Activated naive CD4-positive, alpha-beta T cell treated with anti-CD3 and anti-CD28 coated beads, Interleukin-2, amount 50 U/mL, for 16 hours (primary cell): ENCODE measurements at places on chromosomes 11 and 22.

DNA sequence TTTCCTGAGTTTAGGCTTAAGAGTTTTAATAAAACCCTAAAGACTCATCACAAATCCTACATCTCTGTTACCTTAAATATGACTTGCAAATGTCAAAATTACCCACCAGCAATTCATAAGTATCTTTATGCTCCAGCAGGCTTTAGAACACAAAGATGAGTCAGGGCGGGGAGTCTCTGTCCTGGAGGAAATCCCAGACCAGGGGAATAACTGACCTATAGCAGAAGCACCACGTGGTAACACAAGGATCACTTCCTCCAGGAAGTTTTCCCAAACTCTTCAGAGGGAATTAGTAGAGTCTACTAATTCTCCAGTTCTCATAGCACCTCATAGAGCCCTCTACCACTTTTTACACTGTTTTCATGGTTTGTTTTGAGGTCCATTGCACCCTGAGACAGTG, 217.0 kb downstream of the NAV2 start:
- no peak for DNase-seq

GRCh38 chr11:36724742-36725385, 126.8 kb upstream of the RAG2 start:
- DNase-seq, result no peak

DNA sequence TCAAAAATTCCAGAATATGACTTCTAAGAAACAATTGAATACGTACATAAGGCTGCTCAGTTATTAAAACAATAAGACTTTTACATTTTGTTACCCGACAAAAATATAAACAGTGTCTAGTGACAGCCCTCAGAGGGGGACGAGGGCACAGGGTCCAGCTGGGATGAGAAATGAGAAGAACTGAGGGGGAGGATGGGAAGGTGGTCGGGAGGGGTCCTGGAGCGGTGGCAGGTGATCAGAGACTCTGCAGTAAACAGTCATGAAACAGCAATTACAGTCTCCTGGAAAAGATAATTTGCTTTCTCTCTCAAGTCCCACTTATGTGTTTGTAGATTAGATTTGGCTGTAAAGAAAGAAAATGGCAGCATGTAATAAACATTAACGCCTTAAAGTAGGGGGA, 56.0 kb downstream of the PACSIN2 start:
- no peak for DNase-seq

GRCh38 chr11:74641905-74642304, 49.5 kb downstream of the POLD3 start:
- no peak for DNase-seq

DNA sequence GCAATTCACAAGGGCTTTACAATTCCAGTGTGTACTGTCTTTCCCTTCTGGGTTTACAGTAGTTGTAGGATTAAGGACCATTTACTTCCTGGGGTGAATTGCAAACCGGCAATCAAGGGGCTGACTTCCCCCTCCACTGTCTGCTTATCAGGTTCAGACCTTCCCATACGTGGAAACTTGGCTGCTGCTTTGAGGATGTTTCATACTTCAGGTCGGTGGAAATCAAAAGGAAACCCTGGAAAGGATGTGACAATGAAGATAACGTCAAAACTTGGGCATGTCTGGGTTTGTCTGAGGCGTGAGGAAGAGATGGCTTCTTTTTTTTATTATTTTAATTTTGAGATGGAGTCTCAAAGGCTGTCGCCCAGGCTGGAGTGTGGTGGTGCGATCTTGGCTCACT, 2.1 kb upstream of the RTCB start:
- DNase-seq, result no peak

- DNase-seq, result no peak
Observed at GRCh38 chr22:20015187-20015625, 1.4 kb downstream of the ARVCF start.

DNA sequence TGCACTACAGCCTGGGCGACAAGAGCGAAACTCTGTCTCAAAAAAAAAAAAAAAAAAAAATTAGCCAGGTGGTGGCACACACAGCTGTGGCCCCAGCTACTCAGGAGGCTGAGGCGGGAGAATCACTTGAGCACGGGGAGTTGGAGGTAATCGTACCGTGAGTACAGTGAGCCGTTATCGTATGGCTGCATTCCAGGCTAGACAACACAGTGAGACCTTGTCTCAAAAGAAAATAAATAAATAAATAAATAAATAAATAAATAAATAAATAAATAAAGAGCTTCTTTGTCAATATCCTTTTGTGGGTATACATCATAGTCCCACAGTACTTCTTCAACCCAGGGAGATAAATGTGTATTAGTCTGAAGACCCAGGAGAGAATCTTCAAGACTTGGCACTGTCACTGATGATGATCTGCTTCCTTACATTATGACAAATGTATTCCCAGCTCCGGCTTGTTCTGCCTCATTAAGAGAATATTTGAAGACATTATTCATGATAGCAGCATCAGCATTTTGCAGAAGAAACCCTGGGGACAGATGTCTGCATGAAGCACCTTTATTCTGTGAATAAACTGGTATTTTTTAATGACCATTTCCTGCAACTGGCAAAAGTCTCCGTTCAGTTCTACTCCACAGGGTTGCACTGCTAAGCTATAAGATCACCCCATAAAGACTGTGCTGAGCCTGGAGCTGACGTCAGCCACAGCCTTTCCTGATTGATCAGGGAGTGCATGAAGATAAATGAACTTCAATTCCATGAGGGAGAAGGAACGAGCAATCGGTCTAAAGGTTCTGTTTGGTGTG, 1.6 kb upstream of the ACY3 start:
- DNase-seq, result no peak

GRCh38 chr22:25630447-25630846, 66.0 kb downstream of the GRK3 start:
- no peak for DNase-seq

DNA sequence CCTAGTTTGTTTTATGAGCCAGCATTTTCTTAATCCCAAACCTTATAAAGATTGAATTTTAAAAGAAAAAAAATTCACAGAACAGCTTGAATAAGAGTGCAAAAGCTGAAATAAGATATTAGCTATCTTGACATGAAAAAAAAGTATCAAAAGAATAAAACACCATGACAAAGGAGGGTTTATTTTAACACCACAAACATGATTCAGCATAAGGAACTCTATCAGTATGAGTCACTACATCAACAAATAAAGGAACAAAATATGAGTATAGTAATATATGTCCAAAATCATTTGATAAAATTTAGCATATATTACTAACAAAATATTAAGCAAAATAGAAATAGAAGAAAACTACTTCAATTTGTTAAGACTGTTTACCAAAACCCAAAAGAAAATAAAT, 9.6 kb upstream of the LMO1 start:
- no peak for DNase-seq
